Dorsolateral prefrontal cortex (tissue), 122 donors: ENCODE measurements at places on chromosomes 13 and 19. TPM values are rescaled to one million over a fixed set of nuclear protein-coding genes. Genes with fewer than 3 reads are reported as not detected.

DNA sequence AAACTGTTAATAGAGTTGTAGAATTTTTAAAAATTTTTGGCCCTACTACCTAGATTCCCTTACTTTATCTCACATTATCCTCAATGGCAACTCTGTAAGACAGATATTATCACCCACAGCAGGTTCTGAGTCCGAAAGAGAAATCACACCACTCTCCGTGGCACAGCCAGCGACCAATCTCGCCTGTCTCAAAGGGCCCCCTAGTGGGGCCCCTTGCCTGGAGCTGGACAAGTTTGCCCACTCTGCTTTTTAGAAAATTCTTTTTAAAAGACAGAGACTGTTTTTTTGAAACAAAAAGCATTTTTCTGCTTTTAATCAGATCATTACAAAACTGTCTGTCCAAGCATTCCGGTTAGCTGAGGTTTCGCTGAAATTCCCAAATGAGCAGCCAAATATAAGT, 21.7 kb downstream of the PHF11 start:
- peak; percentile 10 for DNase-seq

DNA sequence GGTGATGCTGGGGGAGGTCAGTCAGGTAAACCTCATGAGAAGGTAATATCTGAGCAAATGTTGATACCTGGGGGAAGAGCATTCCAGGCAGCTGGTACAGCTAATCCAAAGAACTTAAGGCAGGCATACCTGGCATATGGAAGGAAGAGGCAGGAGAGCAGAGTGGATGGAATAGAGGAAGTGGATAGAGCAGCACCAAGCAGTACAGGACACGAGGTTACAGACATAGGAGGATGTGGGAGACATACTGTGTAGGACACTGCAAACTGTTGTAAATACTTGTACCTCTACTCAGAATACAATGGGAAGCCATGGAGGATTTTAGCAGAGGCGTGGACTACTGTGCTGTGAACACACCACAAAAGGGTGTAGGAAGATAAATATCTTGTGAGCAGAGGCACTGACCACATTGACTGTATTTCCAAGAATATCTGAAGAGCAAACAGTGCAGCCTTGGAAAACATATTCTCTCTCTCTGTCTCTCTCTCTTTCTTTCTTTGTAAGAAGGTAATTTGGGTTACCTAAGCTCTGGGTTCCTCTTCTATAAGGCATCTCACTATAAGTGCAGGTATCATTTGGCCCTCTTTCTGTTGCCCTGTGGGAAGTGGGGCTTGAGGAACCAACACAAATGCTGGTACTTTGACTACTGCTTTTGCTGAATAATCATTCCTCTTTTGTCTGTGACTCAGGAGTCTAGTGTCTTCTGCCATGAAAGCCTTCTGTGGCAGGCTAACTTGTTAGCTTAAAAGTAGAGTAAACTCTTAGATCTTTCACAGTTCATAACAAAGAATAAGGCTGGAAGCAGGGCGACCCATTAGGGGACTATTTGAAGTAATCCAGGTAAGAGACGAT, 238.0 kb downstream of the VWA8 start:
- no peak for DNase-seq

DNA sequence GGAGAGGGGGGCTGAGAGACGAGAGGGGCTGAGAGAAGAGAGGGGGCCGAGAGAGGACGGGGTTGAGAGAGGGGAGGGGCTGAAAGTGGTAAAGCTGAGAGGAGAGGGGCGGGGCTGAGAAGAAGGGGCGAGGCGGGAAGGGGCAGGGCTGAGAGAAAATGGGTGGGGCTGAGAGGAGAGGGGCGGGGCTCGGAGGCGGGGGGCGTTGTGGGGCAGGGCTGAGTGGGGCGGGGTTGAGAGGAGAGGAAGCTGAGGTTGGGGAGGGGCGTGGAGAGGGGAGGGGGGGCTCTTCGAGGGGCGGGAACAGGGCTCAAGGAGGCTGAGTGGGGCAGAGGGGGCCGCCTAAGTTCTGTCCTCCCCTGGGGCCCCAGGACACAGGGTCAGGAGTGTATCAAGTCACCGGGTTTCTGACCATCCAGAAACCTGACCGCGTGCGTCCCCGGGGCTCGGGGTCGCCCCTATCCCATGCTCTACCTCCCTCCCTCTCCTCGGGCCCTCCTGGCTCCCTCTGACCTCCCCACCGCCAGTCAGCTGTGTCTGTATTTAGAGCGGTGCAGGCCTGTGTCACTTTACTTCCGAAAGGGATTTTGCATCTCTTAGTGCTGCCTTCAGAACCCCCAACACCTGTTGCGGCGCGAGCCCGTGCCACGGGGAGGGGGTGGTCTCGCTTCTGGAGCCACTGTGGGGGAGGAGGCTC, 38.6 kb upstream of the SEMA6B start:
- DNase-seq, result no peak

DNA sequence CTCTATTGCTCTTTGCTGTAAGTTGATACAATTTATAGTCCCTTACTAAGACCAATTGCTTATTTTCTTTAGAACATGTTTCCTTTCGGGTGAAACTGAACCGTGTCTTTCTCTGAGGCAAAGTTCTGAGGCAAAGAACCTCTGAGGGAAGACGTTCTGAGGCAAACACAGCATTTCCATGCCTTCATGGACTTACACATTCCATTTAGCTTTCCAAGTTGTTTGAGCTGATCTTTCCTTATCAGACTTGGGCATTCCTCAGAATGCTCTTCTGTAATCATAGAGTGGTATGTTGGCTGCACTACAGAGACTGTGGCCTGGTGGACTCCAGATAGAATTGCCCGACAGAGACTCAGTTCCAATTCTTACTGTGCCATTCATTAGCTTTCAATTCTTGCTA, 579.1 kb downstream of the KCTD12 start:
- no peak for DNase-seq

GRCh38 chr19:55488986-55489710, 912 bp downstream of the SSC5D start:
- DNase-seq, result no peak

GRCh38 chr19:45554481-45554880, 30.1 kb downstream of the OPA3 start:
- no peak for DNase-seq

Gene CYP4F2
- total RNA-seq, result not detected

GRCh38 chr19:52197964-52198363, 8.1 kb downstream of the PPP2R1A start:
- no peak for DNase-seq

Gene FAM216B
- total RNA-seq, result not detected

Gene ZNF431
- 18.9 TPM for total RNA-seq

DNA sequence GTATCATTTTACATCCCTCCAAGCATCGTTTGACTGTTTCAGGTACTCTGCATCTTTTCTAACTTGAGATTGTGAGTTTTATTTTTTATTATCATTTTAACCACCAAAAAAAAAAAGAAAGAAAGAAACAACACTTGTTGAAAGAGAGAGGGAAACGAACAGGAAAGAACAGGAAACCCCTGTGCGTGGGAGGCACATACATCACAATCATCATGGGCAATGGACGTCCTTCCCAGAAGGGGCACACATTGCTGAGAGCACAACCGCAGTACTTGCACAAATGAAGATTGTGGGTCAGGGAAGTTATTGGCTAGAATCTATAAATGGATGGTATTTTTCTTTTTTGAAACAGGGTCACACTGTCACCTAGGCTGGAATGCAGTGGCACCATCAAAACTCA, 1.7 kb downstream of the CLC start:
- DNase-seq, result no peak

- DNase-seq, result no peak
These were observed 134.1 kb downstream of the LACC1 start for GRCh38 chr13:44013758-44014291.

Gene PRSS57
- not detected for total RNA-seq

Gene GARIN5A
- 8.6 TPM for total RNA-seq

- peak; percentile 55 for DNase-seq
These were observed 1.2 kb downstream of the LYPD3 start for GRCh38 chr19:43464134-43464775.

Gene KIR2DL1
- total RNA-seq, result not detected

GRCh38 chr13:78067290-78067689, 148.7 kb upstream of the EDNRB start:
- DNase-seq, result no peak

DNA sequence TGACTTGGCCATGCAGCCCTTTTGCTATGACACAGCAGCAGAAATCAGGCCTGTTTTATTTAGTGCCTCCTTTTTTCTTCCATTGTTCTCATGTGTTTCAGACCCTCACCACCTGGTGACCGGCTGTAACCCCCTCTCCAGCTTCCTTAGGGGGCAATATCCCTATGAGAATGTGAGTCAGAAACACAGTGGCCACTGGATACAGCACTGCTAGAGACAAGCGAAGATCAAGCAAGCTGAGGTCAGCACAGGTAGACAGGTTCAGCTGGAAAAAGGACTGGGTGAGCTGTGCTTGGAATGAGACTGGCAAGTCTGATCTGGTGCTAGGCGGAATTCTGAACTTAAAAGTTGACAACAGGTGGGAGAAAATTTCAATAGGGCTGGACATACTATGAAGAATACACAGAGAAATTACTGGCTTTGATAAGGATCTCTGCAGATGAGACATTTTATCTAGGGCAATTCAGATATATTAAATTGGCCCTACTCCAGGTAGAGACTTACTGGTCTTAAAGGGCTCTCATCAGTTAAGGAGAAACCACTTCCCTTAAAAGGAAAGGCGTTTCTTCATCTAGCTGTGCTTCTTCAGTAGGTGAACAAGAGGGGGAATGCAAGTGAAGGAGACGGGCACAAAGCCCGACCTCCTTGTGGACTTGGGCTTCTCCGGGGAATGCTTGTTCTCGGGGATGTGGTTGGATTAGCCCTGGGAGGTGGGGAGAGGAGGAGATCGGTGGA, 83.3 kb downstream of the ERCC5 start:
- DNase-seq, result no peak

GRCh38 chr19:7215176-7215575, 79.0 kb downstream of the INSR start:
- no peak for DNase-seq

- DNase-seq, result no peak
These were observed 12.5 kb upstream of the MYCBP2 start for GRCh38 chr13:77339408-77339807.

- peak; percentile 71 for DNase-seq
These were observed 3.7 kb downstream of the WDR87 start for GRCh38 chr19:37902668-37903067.

Gene CYP4F8
- not detected for total RNA-seq

DNA sequence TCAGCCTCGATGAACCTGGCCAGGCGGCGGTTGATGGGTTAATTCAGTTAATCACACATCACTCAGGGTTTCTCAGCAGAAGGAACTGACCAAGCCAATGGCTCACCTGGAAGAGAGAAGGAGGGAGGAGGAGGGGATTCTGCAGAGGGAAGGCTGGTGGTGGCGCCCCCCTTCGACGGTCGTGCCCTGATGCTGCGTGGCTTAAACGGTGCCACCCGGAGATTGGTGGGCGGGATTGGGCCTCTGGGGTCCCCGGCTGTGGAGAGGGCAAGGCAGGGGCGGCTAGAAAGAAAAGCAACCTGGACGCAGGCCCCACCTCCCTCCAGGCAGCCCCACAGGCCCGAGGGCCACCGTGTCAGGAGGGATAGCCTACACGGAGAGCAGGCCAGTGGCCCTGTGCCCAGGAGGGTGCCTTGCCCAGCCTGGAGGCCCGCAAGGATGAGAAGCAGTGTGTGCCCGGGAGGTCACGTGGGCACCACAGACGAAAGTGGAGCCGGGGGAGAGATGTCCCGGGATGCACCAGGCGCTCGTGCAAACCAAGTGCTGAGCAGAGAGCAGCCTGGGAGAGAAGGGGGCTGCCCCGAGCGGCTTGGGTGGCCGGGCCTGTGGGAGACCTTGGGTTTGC, 16.0 kb downstream of the CSNK1G2 start:
- peak; percentile 89 for DNase-seq

- peak; percentile 12 for DNase-seq
These were observed 1.5 kb downstream of the ZNF101 start for GRCh38 chr19:19670070-19670551.

DNA sequence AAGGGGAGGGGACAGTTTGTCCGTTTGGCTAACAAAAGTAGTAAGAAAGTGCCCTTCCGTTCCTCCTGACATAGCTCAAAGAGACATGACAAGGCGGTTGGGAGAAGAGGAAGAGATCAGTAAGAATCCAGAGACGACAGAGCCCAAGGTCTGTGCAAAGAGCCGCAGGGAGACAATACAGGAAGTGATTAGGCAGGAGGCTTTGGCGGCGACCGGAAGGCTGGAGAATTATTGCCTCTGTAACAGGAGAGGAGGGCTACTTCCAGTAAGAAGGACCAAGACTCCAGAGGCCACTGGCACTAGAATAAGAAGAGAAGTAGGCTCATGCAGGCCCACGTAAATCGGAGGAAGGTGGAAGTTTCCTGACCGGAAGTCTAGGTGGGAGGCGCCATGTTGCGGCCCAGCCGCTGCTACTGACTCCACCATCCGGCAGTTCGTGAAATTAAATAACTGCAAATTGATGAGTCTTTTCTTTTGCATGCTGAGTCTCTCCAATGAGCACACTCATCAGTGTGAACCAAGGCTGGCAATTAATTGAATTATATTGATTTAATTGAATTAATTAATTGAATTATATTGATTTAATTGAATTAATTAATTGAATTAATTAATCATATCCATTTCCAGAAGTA, 9.9 kb downstream of the RFX2 start:
- no peak for DNase-seq

Gene FXYD7
- 132 TPM for total RNA-seq

DNA sequence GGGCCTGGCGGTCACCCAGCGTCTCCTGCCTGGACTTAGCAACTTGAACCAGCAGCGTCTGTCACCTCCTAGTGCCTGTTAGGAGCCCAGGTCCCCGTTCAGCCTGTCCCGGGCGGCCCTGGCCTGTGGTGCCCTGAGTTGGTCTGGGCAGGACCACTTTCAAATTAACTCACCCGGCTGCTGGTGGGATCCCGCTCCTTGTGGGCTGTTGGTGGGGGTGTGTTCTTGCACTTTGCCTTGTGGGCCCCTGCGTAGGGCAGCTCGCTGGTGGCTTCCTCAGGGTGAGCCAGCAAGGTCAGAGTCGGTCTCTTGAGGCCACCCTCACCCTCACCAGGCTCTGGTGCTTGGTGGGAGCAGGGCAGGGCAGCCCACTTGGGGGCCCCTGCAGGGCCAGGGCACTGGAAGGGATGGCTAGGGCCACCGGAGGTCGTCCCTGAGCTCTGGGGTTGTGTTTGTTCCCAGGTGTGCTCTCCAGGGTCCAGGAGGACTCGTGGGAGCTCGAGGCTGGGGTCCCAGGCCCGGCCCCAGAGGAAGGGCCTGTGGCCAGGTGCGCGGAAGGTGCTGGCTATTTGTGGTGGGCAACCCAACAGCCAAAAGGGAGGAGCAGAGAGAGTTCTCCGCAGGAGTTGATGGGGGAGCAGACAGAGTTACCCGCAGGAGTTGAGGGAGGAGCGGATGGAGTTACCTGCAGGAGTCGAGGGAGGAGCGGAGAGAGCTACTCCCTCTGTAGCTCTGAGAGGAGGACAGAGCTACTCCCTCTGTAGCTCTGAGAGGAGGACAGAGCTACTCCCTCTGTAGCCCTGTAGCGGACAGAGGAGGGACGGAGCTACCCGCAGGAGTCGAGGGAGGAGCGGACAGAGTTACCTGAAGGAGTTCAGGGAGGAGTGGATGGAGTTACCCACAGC, 16.9 kb downstream of the TFDP1 start:
- no peak for DNase-seq
